HuH-7 (cell line): ENCODE measurements at places on chromosomes 16 and 17.

- peak; percentile 42 for DNase-seq
Measured at GRCh38 chr17:52170963-52171572, 12.6 kb upstream of the CA10 start.

DNA sequence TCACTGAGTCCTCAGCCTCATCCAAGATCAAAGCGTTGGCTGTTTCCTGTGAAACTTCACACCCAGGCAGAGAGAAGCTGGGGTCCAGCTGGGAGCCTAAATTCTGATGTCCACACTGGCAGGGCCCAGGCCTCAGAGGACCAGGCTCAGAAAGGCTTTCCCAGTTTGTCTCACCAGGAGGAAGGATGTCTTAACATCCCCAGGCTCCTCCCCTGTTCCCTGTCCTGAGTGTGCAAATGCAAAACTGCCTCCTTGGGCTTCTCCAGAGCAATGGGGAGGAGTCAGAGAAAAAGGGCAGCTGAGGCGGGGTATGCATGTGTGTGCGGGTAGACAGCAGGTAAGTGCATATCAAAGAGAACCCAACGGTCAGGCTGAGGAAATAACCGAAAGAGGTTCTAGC lies 45.7 kb downstream of the CUEDC1 start:
- no peak for DNase-seq

- no peak for DNase-seq
Measured at GRCh38 chr17:80833952-80834892, 157.4 kb upstream of the CHMP6 start.

GRCh38 chr17:1958134-1958881 lies 66.8 kb downstream of the RTN4RL1 start:
- DNase-seq = no peak

DNA sequence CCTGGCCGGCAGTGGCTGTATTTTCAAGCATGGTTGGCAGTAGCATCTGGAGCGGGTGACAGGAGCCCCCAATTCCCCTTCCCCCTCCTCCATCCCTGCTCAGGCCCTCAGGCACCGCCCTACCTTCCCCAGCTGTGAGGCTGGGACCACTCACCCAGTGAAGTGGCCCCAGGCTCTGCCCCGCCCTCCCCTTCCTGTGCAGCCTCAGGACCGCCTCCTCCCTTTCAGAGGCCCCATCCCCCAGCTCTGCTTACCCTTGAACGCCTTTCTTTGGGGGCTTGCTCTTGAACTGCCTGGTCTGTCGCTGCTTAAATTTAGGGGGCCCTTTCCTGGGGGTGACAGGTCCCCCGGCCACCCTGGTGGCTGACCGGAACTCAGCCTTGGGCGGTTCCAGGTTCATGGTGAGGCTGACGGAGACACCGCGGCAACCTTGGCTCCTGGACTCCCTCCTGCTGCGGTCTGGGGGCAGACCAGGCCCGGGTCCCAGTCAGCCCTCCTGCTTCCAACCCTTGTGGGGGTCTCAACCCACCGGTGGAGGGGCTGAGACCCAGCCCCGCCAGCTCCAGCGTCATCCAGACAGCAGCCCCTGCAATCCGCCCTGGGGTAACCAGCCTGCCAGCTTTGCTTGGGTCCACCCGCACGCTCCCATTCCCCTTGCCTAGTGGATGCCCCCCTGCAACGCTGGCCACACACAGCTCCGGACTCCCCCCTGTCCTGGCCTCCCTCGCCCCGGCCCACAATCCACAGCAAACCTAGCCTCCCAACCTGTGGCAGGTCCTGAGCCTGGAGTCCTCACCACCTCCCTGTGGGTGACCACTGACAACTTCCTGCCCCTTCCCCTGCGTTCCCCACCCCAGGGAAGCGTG lies 3.2 kb downstream of the PDE6G start:
- no peak for DNase-seq

GRCh38 chr16:79560318-79560717 lies 40.2 kb downstream of the MAF start:
- DNase-seq = no peak

- DNase-seq = no peak
Measured at GRCh38 chr16:54585998-54586340, 299.4 kb upstream of the IRX3 start.

- DNase-seq = no peak
Measured at GRCh38 chr16:82748026-82748425, 121.3 kb downstream of the CDH13 start.

DNA sequence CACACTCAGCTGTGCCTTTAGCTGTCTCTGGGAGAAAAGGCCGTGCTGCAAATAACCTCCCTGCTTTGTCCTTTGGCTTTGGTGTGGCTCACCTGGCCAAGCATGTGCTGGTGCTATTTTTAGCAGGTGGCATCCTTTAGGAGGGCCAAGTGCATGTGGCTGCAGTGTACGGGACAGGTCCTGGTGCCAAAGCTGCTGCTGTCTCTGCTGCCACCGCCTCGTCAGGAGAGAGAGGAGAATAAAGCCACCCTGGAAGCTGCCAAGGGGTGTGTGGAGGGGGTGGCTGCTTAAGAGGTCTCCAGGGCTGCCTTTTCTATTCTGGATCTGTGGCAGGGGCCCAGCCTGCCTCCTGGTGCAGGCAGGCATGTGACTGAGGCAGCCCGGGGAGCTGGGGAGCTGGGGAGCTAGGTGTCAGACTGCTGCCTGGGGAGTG lies 6.2 kb downstream of the AKAP1 start:
- no peak for DNase-seq

- no peak for DNase-seq
Measured at GRCh38 chr16:85316944-85317343, 204.7 kb upstream of the CIBAR2 start.

DNA sequence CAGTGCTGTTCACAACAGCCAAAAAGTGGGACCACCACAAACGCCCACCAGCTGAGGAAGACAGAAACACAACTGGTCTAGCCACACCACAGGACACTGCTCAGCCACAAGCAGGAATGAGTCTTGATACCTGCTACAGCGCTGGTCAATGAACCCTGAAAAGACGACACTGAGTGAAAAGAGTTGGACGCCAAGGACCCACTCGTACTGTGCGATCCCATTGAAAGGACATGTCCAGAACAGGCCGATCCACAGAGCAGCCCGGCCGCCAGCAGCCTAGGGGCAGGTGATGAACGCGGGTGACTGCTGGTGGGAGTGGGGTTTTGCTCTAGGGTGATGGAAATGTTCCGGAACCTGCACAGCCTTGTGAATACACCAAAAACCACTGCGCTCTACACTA lies 10.6 kb upstream of the SLC38A8 start:
- no peak for DNase-seq

DNA sequence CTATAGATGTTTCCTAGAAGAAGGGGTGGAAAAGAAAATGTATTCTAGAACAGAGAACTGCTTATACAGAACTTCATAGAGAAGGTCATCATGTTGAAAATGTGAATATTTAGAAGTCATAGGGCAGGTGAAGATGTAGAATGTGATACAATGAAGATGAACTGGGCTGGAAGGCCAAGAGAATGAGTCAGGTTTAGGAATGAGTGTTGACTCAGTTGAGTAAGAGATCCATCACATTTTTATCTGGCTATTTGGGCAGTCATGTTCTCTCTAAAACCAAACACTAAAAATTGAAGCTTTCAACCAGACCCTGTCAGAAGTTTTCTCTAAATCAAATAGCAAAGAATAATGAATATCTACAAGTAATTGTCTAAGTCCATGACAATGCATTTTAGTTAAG lies 660.5 kb downstream of the KCNJ2 start:
- no peak for DNase-seq

DNA sequence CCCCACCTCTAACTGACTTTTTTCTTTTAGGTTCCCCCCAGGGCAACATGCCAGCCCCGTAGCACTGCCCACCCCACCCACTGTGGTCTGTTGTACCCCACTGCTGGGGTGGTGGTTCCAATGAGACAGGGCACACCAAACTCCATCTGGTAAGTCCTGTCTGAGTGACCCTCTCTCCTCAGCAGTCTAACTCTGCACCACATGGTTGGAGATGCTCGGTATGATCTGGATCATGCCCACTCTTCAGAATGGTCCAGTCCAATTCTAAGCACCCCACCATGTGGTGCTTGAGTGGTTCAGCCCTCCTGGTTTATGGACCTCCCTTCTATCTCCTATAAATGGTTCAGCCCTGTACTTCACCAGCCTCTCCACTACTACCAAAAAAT lies 5.9 kb downstream of the KDM6B start:
- no peak for DNase-seq

DNA sequence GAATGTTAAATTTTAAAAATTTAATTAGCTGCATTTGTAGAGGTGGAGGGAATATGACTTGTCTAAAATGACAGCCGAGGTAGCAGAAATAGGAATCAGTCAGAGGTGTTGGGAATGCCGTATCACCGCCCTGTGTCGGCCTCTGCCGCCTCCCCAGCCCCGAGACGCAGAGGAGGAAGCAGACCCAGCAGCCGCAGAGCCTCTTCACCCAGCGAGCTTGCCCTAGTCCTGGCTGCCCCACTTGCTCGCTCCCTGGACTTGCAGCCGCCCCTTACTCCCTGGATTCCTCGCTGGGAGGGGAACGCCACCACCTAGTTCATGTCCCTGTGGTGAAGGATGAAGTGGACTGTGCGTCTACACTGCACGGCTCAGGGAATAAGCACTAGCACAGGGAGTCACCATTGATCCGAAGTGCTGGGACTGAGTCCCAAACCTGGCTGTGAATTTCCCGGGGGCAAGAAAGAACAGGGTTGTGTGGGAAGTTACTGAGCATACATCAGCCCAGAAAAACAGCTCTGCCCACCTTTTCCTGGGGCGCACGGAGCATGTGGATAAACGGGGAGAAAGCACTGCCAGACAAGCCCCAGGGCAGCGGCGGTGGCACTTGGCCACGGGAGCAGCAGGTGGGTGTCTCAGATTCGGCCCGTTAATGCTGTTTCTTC lies 76.8 kb downstream of the RPTOR start:
- no peak for DNase-seq

DNA sequence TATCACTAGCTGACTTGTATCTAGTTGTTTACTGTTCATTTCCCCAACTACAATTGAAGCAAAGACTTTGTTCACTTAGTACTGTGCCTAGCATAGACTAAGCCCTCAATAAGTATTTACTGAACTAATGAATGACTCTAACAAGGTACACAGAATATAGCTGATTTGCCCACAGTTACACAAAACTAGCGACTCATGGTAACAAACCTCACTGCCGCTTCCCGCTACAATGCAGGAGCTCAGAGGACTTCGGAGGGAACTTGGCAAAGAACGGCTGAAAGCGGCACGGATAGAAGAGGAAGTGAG lies 524 bp downstream of the EFTUD2 start:
- no peak for DNase-seq

- DNase-seq = no peak
Measured at GRCh38 chr17:58252141-58252540, 13.8 kb downstream of the LPO start.

DNA sequence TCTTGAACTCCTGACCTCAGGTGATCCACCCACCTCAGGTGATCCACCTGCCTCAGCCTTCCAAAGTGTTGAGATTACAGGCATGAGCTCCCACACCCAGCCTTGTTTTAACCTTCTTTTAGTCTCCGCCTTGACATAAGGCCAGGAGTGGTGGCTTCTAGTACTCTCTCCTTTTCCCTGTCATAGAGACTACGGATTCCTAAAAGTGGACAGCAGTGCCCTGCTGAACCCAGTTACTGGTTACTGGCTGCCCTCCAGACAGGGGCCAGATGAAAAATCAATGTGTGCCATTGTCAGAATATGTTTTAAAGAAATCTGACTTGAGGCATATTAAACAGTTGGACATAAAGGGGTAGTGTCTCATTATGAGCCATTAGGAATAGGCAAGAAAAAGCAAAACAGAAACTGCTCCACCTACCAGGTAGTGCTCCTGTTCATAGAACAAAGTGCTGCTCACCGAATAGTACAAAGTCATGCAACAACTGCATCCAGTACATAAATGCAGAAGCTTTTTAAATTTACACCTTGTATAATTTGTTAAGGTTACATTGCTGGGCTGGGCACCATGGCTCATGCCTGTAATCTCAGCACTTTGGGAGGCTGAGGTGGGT lies 32.1 kb downstream of the TRIM25 start:
- DNase-seq = no peak

GRCh38 chr17:80455336-80455710 lies 21.1 kb downstream of the NPTX1 start:
- DNase-seq = peak; percentile 93

- no peak for DNase-seq
Measured at GRCh38 chr17:22496450-22496849, 804.1 kb downstream of the KCNJ18 start.

DNA sequence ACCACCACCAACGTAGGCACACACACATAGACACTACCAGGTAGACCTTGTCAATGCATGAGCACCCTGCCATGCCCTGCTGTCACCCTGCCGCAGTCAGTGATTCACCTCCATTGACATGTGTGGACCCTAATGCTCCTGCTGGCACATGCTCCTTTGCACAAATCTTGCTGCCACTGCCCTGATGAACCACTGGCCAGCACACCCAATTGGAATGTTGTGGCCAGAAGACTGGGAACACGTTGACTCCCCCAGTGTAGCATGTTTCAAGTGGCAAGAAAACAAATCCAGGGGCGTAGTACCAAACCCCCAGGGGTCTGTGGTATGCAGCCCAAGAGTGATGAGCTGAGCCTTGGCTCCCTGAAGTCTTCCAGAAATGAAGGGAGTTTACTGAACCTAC lies 486.4 kb upstream of the KIF2B start:
- DNase-seq = no peak

GRCh38 chr17:57308543-57309186 lies 52.3 kb downstream of the MSI2 start:
- DNase-seq = no peak

DNA sequence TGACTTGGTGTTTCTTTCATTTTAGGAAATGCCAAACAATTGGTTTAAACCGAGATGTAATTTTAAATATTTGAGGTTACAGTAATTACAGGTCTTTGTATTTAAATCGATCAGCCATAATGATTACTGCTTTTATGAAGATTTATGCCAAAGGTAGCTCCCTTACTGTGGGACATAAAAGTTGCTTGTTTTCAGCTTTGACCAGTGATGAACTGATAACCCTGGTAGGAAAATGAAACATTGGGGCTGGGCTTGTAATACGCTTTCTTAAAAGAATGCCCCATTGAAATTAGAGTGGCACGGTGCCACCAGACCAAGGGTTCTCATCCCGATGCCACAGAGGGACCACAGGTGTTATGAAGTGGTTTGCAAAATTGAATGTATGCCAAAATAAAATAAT lies 7.3 kb downstream of the TNRC6A start:
- DNase-seq = no peak

GRCh38 chr16:3038896-3039295 lies 2.2 kb upstream of the BICDL2 start:
- no peak for DNase-seq

GRCh38 chr17:78459696-78460095 lies 81.2 kb downstream of the PGS1 start:
- no peak for DNase-seq
